Mammary epithelial cell (primary cell): ENCODE measurements at places on chromosomes 16 and 17. TPM values are rescaled to one million over a fixed set of nuclear protein-coding genes. Genes with fewer than 3 reads are reported as not detected.
A peak's percentile ranks its signal among the peaks of the same experiment; 100 is the strongest.

DNA sequence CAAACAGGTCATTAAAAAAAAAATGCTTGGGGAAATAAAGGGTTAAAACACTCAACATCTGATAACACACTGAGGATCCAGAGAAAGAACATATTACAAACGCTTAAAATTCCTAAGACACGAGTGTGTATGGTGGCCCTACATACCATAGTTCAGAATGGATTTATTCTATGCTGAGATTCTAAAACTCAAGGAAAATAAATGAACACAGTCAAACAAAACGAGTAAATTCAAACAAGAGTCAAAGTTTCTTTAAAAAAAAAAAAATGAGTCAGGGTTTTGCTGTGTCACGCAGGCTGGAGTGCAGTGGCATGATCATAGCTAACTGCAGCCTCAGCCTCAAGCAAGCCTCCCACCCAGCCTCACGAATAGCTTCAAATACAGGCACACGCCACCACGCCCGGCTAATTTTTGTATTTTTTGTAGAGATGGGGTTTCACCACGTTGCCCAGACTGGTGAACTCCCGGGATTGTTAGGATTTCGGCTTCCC is 17.4 kb downstream of the CRK start:
- DNase-seq = no peak

- peak; percentile 96 for DNase-seq
Observed at GRCh38 chr16:66618588-66619375, 14.3 kb downstream of the CMTM3 start.

DNA sequence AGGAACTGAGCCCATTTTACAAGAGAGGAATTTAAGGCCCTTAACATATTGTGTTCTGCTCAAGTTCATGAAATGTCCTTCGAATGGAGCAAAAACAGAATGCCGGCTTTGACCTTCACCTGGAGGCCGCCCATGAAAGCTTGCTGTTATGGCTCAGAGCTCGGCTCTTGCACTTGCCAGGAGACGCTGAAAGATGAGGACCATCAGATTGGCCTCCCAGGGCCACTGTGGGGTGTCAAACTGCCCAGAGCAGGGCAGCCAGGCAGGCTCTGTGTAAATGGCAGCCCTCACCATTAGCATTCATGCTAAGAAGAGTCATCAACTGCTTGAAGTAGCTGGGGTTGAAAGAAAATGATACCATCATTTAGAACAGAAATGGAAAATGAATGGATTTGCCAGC is 39.3 kb downstream of the IL21R start:
- DNase-seq = no peak

HOXB5 gene
- total RNA-seq = not detected

SLC16A6 gene
- 0.33 TPM for total RNA-seq

GRCh38 chr16:59632276-59632855 is 898.2 kb upstream of the GOT2 start:
- peak; percentile 13 for DNase-seq

DNA sequence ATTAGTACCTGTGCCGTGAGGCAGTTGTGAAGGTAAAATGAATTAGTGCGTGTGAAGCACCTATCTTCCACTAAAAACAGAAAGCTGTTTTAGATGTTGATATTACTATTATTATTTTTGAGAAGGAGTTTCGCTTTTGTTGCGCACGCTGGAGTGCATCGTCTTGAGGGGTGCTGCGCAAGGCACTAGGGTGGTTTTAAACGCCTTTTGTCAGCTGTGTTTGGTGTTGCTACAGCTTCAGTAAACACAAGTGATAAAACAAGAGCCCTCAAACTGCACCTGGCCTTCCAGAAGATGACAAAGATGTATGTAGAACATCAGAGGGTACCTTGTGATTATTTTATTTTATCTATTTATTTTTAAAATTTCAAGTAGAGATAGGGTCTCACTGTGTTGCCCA is 38.2 kb downstream of the PLCG2 start:
- no peak for DNase-seq

- no peak for DNase-seq
Observed at GRCh38 chr16:15052747-15053476, 3.0 kb downstream of the NTAN1 start.

GRCh38 chr16:67763066-67763465 is 43.3 kb downstream of the RANBP10 start:
- DNase-seq = no peak

ERN1 gene
- total RNA-seq = 18.8 TPM

MYH1 gene
- not detected in 2 replicates for total RNA-seq

GRCh38 chr17:47760409-47761140 is 27.5 kb downstream of the TBX21 start:
- DNase-seq = no peak

GRCh38 chr17:78460951-78461798 is 82.7 kb downstream of the PGS1 start:
- DNase-seq = no peak
